ENCODE measurements at places on chromosomes 11 and 22. TPM values are rescaled to one million over a fixed set of nuclear protein-coding genes. Genes with fewer than 3 reads are reported as not detected.

Gene KRTAP5-1
- total RNA-seq, result not detected

Gene PIH1D2
- total RNA-seq, result 4.5 TPM

Gene BET1L
- total RNA-seq, result 41.3 TPM

Gene KIAA1671
- total RNA-seq, result 14.5 TPM

Gene MARK2
- total RNA-seq, result 42.4 TPM

GRCh38 chr11:109512249-109512648 is 90.3 kb downstream of the C11orf87 start:
- DNase-seq, result no peak
- H3K4me3 ChIP-seq, result no peak overlapping the region
- no peaks in the 10 kb centered on the region for H3K36me3 ChIP-seq
- no peak overlapping the region for H3K27ac ChIP-seq
- no peaks in the 10 kb centered on the region for H3K4me1 ChIP-seq

DNA sequence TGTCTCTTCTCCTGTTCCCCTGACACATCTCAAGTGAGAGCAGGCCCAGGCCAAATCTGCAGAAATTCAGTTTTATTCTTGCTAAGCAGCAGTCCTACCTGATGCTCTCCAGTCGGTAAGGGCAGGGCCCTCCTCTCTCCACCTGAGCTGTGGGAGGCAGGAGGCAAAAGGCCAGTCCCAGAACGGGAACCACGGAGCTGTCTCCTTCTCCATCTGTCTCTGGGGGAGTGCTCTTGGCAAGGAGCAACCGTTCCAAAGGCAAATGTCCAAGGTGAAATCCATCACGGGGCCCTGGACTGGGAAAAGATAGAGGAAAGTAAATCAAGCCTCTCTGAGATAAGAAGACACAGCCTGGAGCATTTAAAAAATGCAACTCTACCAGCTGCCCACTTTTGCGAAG is 65.2 kb upstream of the CDON start:
- H3K27me3 ChIP-seq, result peaks cover 60% of the 10 kb centered on the region
- no peak overlapping the region for H3K4me3 ChIP-seq
- peaks cover 6% of the 10 kb centered on the region for H3K4me1 ChIP-seq
- H3K27ac ChIP-seq, result no peak overlapping the region
- no peaks in the 10 kb centered on the region for H3K36me3 ChIP-seq

- H3K4me1 ChIP-seq, result peaks cover 4% of the 10 kb centered on the region
- no peak overlapping the region for H3K27ac ChIP-seq
- H3K27me3 ChIP-seq, result peaks cover 2% of the 10 kb centered on the region
These were observed 63.5 kb downstream of the BRD1 start for GRCh38 chr22:49764127-49764581.

DNA sequence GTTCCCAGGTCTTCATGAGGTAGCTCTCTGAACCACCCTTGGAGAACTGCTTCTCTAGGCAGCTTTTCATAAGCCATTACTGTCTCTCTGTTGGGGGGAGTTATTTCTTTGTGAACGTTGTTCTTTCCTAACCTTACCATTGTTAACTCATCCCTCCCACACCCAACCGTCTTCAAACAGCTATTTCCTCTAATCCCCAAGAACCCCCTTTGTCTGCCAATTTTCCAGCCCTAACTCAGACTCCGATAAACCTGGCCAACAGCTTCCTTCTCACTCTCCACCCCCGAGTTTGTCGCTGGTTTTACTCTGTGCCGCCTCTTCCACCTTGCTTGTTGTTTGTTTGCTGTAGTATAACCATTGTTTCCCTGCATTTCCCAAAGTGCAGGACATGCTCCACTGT is 131.5 kb downstream of the CCDC34 start:
- H3K4me1 ChIP-seq, result peaks cover 11% of the 10 kb centered on the region
- no peaks in the 10 kb centered on the region for H3K36me3 ChIP-seq
- no peak overlapping the region for H3K4me3 ChIP-seq
- no peak for DNase-seq
